ENCODE measurements at places on chromosomes 16 and 17.

- no peak for DNase-seq
Observed at GRCh38 chr17:17924857-17925250, 47.3 kb downstream of the TOM1L2 start.

- DNase-seq: no peak
Observed at GRCh38 chr17:71436479-71436878, 684.3 kb upstream of the SOX9 start.

- no peak for DNase-seq
Observed at GRCh38 chr16:483341-484075, 44.0 kb upstream of the CAPN15 start.

- DNase-seq: no peak
Observed at GRCh38 chr17:78613416-78613815, 36.2 kb upstream of the DNAH17 start.

GRCh38 chr17:19460700-19461099 is 49.7 kb downstream of the RNF112 start:
- DNase-seq: peak; percentile 73

DNA sequence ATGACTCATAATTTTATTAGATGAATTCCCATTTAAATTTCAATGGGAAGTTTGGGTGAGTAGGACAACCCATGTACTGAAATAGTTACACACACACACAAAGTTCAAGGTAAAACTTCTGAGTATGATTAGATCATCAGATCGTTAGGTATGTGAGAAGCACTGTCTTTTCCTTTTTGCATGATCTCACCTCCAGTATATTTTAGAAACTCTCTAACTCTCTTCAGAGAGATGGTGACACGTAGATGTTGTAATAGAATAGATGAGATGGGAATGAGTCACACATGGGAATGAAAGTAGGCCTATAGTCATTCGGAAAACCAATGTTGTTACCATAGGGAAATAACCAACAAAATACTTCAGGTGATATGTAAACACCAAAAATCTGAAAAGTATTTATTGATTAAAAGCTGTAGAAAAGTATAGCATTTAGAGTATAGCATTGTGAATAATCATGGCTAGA is 22.2 kb downstream of the KRT23 start:
- DNase-seq: no peak

GRCh38 chr17:50638606-50638965 is 3.9 kb downstream of the ABCC3 start:
- DNase-seq: no peak

- peak; percentile 70 for DNase-seq
Observed at GRCh38 chr16:30953511-30954124, 3.9 kb upstream of the SETD1A start.

GRCh38 chr17:47915776-47916398 is 19.9 kb downstream of the SP2 start:
- no peak for DNase-seq

DNA sequence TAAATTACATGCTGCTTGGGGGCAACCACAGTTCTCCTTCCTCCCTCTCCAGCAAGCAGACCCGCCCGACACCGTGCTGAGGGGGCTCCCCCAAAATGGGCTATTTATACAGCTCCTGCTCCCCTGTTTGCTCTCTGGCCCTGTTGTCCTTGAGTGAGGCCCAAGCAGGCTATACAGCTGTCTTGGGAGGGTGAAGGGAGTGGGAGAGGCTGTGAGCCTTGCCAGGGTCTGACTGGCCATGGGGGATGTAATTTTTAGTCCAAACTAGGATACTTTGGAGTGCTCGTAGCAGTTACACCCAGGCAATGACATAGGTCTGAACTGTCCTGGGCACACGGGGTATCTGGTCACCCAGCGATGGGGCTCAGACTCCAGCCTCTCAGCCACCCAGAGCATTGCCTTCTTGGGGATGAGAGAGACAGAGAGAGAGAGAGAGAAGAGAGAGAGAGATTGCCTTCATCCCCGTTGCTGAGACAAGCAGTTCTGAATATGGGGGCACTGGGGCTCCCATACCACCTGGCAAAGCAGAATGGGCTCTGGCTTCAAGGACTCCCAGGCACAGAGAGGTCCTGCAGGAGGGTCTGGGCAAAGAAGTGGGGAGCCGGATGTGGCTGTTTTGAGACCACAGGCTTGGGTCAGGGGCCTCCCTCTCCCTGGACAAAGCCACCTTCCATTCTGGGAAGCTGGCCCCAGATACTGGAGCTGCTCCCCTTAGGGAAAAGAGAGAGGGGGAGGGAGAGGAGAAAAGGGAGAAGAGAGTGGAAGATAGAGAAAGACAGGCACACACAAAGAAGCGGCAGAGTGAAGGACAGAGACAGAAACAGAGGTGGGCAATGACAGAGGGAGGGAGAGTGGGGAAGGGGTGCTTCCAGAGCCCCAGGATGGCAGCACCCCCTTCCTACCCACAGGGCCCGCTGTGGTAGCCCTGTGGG is 10.7 kb upstream of the TMEM92 start:
- DNase-seq: no peak

DNA sequence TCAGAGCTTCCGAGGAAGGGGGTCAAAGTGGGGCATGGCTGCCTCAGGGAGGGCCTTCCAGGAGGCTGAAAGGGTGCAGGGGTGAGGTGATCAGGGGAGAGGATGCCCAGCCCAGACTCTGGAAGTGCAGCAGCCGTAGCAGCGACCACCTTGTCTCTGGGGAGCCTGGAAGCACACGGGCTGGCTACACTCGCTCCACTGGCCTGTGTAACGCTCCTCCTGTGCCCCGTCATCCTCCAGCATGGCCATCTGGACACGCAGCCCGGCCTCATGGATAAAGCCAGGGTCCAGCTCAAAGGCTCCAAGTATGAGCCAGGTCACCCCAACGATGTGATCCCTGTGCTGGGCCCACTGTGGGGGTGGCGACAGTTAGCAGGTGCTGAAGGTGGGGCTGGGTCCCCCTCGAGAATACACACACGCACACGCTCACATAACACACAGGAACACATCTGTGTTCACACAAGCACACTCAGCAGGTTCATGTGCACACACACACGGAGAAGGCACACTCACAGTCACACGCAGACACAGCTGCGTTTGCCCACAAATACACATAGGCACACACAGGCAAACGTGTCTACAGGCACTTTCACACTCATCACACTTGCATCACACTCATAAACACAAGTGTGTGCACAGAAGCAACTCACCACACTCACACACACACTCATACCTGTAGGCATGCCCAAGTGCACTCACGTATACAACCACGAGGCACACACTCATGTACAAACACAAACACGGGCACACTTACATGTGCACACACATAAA is 19.3 kb downstream of the POLR3K start:
- DNase-seq: no peak

DNA sequence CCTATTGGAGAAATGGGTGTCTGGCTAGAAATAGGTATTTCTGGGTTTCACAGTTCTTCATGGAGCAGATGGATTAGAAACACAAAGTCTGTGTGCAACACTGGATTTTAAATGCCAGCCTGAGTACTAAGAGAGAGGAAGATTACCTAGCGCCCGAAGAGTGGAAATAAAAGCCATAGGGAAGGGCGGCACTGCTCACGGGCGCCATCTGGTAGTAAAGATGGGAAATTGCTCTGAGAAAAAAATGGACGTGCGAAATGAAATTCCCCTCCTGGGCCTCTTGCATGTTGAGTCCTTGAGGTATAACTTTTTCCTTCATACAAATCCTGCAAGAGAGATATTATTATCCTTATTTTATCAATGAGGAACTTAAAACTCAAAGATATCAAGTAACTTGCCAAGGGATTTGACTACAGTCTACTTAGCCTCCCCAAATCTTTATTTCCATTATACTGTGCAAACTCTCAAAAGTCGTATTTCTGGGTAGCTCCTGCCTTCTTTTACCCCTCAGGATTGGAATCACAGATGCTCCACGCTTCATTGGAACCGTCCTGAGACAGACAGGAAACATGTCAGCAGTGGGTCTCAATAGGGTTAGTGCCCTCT is 72.8 kb downstream of the MMD start:
- peak; percentile 52 for DNase-seq

GRCh38 chr17:7834957-7835813 is 1.2 kb downstream of the KDM6B start:
- peak; percentile 98 for DNase-seq

- DNase-seq: no peak
Observed at GRCh38 chr17:30558686-30559545, 81.7 kb downstream of the GOSR1 start.

GRCh38 chr17:28059675-28060074 is 17.2 kb downstream of the NLK start:
- no peak for DNase-seq

DNA sequence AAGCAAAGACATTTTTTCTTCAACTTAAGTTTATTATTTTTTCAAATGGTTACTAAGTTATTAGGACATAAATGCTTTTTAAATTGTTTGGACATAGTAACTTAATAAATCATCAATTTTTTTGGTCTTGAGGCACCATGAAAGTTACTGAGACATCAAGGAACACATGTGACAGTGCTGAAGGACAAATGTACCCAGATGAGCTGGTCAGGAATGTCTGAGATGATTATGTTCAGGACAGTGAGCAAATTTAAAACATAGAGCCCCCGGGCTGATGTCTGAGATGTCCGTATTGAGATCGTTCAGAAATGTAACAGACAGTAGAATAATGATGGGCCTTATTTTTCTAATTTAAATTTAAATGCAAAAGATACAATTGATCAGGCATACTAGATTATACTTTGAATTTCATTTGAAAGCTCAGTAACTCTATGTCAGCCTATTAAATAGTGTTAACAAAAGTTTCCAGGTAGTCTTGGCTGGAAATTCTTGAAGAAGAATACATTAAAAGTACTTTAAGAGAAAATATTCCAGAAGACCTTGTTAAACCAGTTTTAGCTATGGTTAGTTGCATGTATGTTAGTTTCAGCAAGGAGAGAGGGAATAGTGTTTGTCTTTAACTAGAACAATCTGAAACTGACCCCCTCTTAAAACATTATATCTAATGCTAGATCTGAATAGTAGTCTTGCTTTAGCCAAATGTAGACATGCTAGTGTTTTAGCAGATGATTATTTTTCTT is 36.4 kb downstream of the SEC14L1 start:
- DNase-seq: no peak

DNA sequence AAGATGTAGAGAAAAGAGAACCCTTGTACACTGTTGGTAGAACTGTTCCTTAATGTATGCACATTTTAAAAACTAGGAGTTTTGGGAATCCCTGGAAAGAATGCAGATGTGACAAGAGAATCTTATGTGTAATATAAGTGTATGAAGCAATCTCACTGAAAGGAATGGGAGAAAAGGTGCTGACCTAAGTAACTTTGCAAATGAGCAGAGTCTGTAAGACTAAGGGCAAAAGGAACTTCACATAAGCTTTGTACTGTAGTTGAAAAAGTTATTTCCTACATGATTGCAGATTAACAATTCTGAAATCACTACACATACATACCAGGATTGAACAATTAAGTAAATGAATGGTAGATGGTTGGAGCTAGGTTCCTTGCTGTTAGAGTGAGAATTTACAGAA is 22.3 kb downstream of the CBLN1 start:
- DNase-seq: no peak

DNA sequence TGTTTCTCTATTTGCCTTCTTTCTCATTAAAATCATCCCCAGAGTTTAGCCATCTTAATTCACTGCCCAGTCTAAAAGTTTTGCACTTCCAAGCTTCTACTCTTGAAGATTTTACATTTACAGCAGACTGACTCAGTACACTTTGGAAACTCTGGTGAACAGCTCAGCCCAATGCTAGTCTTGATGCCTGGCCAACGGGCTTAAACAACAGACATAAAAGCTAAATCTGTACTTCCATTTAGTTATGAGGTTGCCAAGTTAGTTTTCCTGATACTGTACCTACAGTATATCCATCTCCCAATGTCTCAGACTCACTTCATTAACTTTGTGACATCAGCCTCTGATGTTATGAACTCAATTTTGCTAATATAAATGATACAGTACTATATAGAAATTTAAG is 891.8 kb upstream of the SOX9 start:
- DNase-seq: no peak

DNA sequence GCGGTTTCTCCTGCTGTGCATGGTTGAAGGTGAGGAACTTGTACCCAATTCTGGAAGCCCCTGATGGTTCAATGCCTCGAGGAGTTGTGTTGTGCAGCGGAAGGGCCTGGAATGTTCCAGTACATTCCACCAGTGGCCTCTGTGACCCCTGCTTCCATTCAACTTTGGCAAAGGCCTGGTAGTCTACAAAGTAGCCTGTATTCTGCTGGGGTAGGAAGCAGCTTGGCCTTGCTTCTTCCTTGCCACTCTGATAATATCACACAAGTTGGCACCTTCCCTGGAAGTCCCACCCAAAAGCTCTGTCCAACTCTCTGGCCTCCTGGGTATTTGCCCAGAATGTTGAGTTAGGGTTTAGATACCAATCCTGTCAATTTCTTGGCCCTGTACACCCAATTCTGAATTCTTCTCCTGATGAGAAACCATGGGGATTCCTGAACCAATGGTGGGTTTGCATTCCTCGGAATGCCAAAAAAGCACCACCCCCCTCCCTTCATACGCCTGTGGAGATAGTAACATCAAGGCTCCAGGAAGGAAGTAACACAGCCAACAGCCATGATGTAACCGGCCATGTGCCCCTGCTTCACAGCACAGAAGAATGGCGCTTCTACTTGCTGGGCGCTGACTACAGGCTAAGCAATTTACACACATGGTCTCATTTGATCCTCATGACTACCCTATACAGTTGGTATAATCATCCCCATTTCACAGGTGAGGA is 11.8 kb upstream of the FAM117A start:
- DNase-seq: no peak

- no peak for DNase-seq
Observed at GRCh38 chr17:1055751-1056645, 59.1 kb downstream of the TIMM22 start.

GRCh38 chr17:27825459-27825858 is 25.1 kb upstream of the NOS2 start:
- DNase-seq: no peak

- no peak for DNase-seq
Observed at GRCh38 chr17:8965394-8966168, at the start of gene PIK3R5. Gene PIK3R5 (minus strand): TSS chr17:8965707. CDS start chr17:8911494, 54,213 bp downstream.

DNA sequence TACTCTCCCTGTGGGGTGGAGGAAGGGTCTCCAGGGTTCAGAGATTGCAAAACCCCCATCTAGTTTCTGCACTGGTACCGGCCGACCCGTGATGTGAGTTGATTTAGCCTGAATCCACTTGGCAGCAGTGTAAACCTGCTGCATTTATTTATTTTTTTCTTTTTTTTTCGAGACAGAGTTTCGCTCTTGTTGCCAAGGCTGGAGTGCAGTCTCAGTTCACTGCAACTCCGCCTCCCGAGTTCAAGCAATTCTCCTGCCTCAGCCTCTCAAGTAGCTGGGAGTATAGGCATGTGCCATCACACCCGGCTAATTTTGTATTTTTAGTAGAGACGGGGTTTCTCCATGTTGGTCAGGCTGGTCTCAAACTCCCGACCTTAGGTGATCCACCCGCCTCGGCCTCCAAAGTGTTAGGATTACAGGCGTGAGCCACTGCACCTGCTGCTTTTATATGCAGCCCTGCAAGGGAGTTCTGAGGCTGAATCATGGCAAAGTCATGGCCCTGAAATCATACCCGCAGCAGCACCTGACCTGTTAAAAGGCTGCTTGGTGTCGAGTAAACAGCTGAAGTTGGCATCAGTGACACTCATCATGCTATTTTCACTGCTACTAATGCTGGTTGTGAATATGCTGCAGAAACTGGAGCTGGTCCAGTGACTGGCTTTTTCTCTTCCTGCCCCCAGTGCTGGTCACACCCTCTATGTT is 21.4 kb downstream of the DEXI start:
- DNase-seq: no peak

Measured in putamen (tissue), 1 donor.